Osteoblast (primary cell): ENCODE measurements at places on chromosomes 1 and 21. TPM values are rescaled to one million over a fixed set of nuclear protein-coding genes. Genes with fewer than 3 reads are reported as not detected.

The LCE2A gene
- total RNA-seq, result not detected in 2 replicates

The CD1B gene
- total RNA-seq, result not detected in 2 replicates

The KCNJ10 gene
- total RNA-seq, result not detected in 2 replicates

The CRP gene
- not detected in 2 replicates for total RNA-seq

The CYP2J2 gene
- not detected in 2 replicates for total RNA-seq

The MAB21L3 gene
- 0.29 and 0.36 TPM in 2 replicates for total RNA-seq

The SYCP1 gene
- not detected in 2 replicates for total RNA-seq

The ARPC5 gene
- total RNA-seq, result 156 and 157 TPM in 2 replicates

The ATG4C gene
- 5.8 and 9.4 TPM in 2 replicates for total RNA-seq

The PLEKHG5 gene
- 11.2 and 13.3 TPM in 2 replicates for total RNA-seq

The OR6K2 gene
- not detected in 2 replicates for total RNA-seq

The CASP9 gene
- total RNA-seq, result 10.0 and 10.9 TPM in 2 replicates

The DCST2 gene
- total RNA-seq, result not detected in 2 replicates

The HSPA6 gene
- total RNA-seq, result 0.36 and 0.88 TPM in 2 replicates

GRCh38 chr1:90835661-90836344 is 118.7 kb upstream of the BARHL2 start:
- no peak for DNase-seq
- H3K27me3 ChIP-seq, result peaks cover 24% of the 10 kb centered on the region
- no peak overlapping the region for H3K27ac ChIP-seq
- no peaks in the 10 kb centered on the region for H3K4me1 ChIP-seq
- H3K36me3 ChIP-seq, result no peaks in the 10 kb centered on the region

DNA sequence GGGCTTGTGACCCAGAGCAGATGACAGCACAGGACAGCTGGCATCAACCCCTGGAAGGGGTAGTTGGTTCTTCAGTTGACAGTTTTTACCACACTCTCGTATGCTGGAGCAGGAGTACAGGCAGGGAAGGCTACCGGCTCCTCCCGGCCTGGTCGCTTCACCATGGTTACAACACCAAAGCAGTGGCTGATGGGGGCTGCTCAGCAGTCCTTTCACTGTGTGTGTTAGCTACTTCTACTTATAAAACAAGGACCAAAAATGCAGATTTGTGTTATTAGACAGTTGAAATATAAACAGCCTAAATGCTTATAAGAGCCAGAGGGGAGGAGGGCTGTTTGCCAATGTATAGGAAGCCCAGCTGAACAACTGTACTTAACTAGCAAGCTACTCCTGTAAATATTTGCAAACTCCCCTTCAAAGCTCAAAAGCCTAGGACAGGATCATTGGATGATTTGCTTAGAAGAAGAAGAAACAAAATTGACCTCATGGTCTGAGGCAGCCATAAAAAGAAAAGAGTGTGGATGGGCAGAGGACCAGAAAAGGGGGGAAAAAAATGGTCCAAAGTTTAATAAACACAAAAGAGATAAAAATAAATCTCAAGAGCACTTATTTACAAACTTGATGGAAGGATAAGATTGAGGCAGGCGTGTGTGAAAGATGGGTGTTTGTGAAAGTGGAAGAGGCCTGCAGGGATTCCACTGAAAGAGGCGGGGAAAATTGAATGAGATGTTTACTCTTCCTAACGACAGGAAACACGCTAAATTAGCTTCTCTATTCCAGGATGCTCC is 57.1 kb downstream of the TGFB2 start:
- peak; percentile 46 for DNase-seq
- no peak overlapping the region for H3K27ac ChIP-seq

- peak overlapping the region; percentile 70 for H3K27ac ChIP-seq
- peak; percentile 52 for DNase-seq
- H3K27me3 ChIP-seq, result no peaks in the 10 kb centered on the region
- H3K36me3 ChIP-seq, result peaks cover 5% of the 10 kb centered on the region
- peaks cover 52% of the 10 kb centered on the region for H3K4me1 ChIP-seq
These were observed 821 bp downstream of the PHC2 start for GRCh38 chr1:33429856-33430691.

GRCh38 chr21:32520875-32521735 is 64.2 kb downstream of the TCP10L start:
- no peaks in the 10 kb centered on the region for H3K36me3 ChIP-seq
- DNase-seq, result peak; percentile 93

DNA sequence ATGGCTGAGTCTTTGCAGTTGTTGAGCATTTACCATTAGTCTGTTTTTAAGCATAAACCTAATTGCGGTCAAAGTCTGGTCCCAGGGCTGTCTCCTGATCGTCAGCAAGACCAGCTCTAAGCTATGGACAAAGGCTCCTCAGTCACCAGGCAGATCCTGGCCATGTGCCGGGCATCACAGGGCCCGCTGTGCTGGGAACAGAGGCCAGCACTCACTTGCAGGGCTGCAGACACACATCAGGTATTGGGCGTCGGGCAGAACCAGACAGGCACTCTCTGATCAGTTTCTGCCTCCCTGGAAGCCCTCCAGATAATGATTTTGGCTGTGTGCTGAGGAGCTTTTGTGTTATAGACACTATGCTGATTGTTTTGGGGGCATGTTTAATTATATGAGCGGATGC is 26.6 kb downstream of the TMEM51 start:
- H3K36me3 ChIP-seq, result no peaks in the 10 kb centered on the region
- H3K27me3 ChIP-seq, result no peaks in the 10 kb centered on the region
- H3K4me3 ChIP-seq, result no peak overlapping the region
- DNase-seq, result peak; percentile 6
- no peak overlapping the region for H3K27ac ChIP-seq

DNA sequence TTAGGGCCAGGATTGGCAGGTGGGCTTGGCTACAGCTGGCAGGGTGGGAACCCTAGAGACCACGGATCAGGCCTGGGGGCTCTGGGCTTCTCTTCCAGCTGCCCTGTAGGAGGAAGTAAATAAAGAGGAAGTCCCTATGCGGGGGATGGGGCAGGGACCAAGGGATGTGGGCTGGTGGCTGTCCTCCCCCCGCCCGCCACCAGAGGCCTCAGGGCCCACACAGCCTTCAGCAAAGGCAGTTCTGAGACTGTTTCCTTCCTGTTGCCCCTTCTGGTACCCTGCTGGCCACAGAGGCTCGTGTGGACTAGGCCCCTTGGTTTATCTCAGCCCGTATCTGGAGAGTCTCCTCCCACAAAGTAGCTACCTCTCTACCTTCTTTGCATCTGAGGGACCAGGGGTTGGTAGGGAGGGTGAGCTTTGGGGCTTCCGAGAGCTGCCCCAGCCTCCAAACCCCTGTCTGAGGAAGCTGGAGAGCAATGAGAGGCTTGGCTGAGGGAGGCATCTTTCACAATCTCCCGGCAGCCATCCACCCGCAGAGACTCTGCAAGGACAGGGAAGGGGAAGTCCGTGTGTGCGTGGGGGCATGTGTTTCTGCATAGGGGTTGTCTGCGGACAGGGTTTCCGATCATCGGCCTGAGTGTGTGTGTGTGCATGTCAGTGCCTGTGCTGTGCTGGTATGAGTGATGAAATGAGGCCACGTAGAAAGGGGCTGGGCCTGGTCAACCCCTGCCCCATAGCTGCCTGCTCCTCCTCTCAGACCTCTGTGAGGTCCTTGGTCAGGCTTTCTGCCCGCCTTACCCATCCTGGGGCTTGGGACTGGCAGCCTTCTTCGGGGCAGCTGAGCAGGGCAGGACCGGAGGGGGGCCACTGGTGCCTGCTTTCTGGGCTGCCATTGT is 12.5 kb downstream of the RPS6KA1 start:
- H3K4me3 ChIP-seq, result no peak overlapping the region
- no peaks in the 10 kb centered on the region for H3K36me3 ChIP-seq
- peak; percentile 90 for DNase-seq
- H3K27ac ChIP-seq, result no peak overlapping the region
- H3K4me1 ChIP-seq, result peaks cover 11% of the 10 kb centered on the region
- H3K27me3 ChIP-seq, result no peaks in the 10 kb centered on the region

- H3K27me3 ChIP-seq, result no peaks in the 10 kb centered on the region
- DNase-seq, result no peak
These were observed 40.3 kb downstream of the GPR88 start for GRCh38 chr1:100578201-100578600.

DNA sequence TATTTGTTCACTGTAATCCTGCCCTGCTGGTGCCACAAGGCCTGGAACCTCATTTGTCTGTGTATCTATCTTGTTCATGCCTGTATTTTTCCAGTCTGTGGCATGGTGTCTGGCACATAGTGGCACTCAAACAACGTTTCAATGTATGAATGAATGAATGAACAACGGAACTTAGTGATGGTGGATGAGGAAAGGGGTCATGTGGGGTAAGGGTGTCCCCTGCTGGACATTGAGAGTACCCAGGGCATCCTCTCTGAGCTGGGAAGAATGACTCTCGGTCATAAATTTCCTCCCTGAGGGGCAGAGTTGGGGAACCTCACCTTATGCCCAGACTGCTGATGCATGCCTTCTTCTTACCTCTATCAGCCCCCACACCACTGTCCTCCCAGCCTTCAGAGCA is 18.9 kb upstream of the ZNF683 start:
- peak; percentile 90 for DNase-seq
- H3K4me3 ChIP-seq, result no peak overlapping the region
- H3K36me3 ChIP-seq, result no peaks in the 10 kb centered on the region

GRCh38 chr1:82706741-82707140 is 906.0 kb downstream of the ADGRL2 start:
- H3K27ac ChIP-seq, result peak overlapping the region; percentile 21
- H3K4me3 ChIP-seq, result no peak overlapping the region
- no peak for DNase-seq
- no peaks in the 10 kb centered on the region for H3K36me3 ChIP-seq
- H3K27me3 ChIP-seq, result no peaks in the 10 kb centered on the region

GRCh38 chr1:87240661-87241285 is 87.9 kb upstream of the LMO4 start:
- H3K4me3 ChIP-seq, result no peak overlapping the region
- no peak overlapping the region for H3K27ac ChIP-seq
- peak; percentile 8 for DNase-seq
- H3K36me3 ChIP-seq, result no peaks in the 10 kb centered on the region
- peaks cover 9% of the 10 kb centered on the region for H3K4me1 ChIP-seq
- H3K27me3 ChIP-seq, result no peaks in the 10 kb centered on the region

- no peak overlapping the region for H3K27ac ChIP-seq
- H3K27me3 ChIP-seq, result peaks cover 16% of the 10 kb centered on the region
- H3K4me3 ChIP-seq, result no peak overlapping the region
- no peaks in the 10 kb centered on the region for H3K4me1 ChIP-seq
These were observed 16.9 kb upstream of the MTF2 start for GRCh38 chr1:93061895-93062792.

DNA sequence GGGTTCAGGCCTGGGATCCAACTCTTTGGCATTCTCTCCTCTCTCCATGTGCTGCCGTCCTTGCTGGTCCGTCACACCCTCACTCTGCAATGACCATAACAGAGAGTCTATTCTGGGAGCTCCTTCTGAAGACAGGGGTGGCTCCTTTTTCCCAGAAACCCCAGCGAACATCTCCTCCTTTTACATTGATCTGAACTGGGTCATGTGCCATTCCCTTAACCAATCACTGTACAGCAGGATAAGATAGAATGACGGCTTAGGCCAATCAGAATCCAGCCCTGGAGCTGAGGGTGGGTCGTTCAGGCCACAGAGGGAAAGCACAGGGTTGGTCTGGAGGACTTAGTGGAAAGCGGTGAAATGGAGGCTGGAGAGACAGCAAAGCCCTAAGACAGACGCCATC is 740.1 kb downstream of the MATN1 start:
- no peak overlapping the region for H3K27ac ChIP-seq
- H3K27me3 ChIP-seq, result no peaks in the 10 kb centered on the region

GRCh38 chr21:44816761-44817505 is 929 bp downstream of the SUMO3 start:
- peak overlapping the region; percentile 37 for H3K27ac ChIP-seq
- peaks cover 13% of the 10 kb centered on the region for H3K36me3 ChIP-seq
- peak overlapping the region; percentile 82 for H3K4me3 ChIP-seq
- no peaks in the 10 kb centered on the region for H3K27me3 ChIP-seq

GRCh38 chr1:72111662-72112061 is 170.7 kb downstream of the NEGR1 start:
- DNase-seq, result no peak
- H3K4me1 ChIP-seq, result no peaks in the 10 kb centered on the region
- H3K4me3 ChIP-seq, result no peak overlapping the region
- no peaks in the 10 kb centered on the region for H3K36me3 ChIP-seq
- H3K27ac ChIP-seq, result no peak overlapping the region

GRCh38 chr1:35340519-35340918 is 72.0 kb downstream of the ZMYM4 start:
- H3K4me3 ChIP-seq, result no peak overlapping the region
- no peaks in the 10 kb centered on the region for H3K36me3 ChIP-seq
- H3K4me1 ChIP-seq, result no peaks in the 10 kb centered on the region
- no peaks in the 10 kb centered on the region for H3K27me3 ChIP-seq
- H3K27ac ChIP-seq, result no peak overlapping the region

GRCh38 chr1:17645068-17645911 is 105.8 kb downstream of the ARHGEF10L start:
- no peak overlapping the region for H3K4me3 ChIP-seq
- H3K4me1 ChIP-seq, result peaks cover 7% of the 10 kb centered on the region
- no peaks in the 10 kb centered on the region for H3K27me3 ChIP-seq
- H3K27ac ChIP-seq, result no peak overlapping the region
- peaks cover 30% of the 10 kb centered on the region for H3K36me3 ChIP-seq

- H3K4me1 ChIP-seq, result peaks cover 18% of the 10 kb centered on the region
- H3K4me3 ChIP-seq, result no peak overlapping the region
- H3K36me3 ChIP-seq, result no peaks in the 10 kb centered on the region
- no peaks in the 10 kb centered on the region for H3K27me3 ChIP-seq
- no peak overlapping the region for H3K27ac ChIP-seq
These were observed 117.1 kb downstream of the OSBPL9 start for GRCh38 chr1:51733793-51734522.

DNA sequence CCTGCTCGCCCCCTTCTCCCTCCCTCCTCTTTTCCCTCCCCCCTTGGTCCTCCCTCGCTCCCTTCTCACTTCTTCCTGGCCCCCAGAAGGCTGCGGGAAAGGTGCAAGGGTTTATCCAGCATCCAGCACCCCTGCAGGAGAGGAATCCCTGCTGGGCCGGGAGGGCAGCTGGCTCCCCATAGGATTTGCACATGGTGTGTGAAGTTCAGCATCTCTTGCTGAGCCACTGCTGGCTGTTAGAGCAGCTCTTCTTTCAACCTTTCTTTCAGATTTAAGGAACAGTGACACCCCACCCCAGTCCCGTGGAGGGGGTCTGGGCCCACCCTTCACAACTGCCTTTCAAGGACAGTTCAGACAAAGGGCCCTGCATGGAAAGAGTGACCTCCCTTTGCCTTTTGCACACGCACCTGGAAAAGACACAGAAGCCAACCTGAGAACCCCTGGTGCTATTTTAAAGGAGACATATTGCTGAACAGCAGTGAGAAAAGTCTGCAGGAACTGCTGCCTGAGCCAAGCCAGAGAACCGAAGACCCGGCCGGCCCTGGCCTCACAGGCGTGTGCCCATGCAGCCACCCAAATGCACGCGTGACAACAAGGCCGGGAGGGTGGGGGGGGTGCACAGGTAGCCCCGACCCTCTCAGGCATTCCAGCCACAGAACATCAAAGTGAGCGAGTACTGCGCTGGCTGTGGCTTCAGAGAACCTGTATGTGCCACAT is 66.6 kb downstream of the SLC37A1 start:
- H3K4me1 ChIP-seq, result no peaks in the 10 kb centered on the region
- H3K4me3 ChIP-seq, result no peak overlapping the region
- H3K36me3 ChIP-seq, result no peaks in the 10 kb centered on the region
- H3K27me3 ChIP-seq, result no peaks in the 10 kb centered on the region
- peak; percentile 66 for DNase-seq
- no peak overlapping the region for H3K27ac ChIP-seq
